Bronchus fibroblast of lung (primary cell): ENCODE measurements at places on chromosomes 1 and 21. TPM values are rescaled to one million over a fixed set of nuclear protein-coding genes. Genes with fewer than 3 reads are reported as not detected.

Gene SPRR2F
- total RNA-seq, result not detected in 2 replicates

Gene PHTF1
- 22.7 and 24.8 TPM in 2 replicates for total RNA-seq

Gene CREG1
- 8.3 and 11.1 TPM in 2 replicates for total RNA-seq

Gene FAM177B
- not detected in 2 replicates for total RNA-seq

Gene ARPC5
- 130 and 174 TPM in 2 replicates for total RNA-seq

Gene SYNC
- total RNA-seq, result 10.6 and 15.8 TPM in 2 replicates

Gene CD46
- 56.3 and 72.5 TPM in 2 replicates for total RNA-seq

Gene AKR7A2
- total RNA-seq, result 99.5 and 99.6 TPM in 2 replicates

Gene PLA2G2A
- not detected in 2 replicates for total RNA-seq

Gene LCE2B
- total RNA-seq, result not detected in 2 replicates

Gene MYCL
- total RNA-seq, result 0.15 and 0.50 TPM in 2 replicates

Gene PRKCZ
- 0.84 and 1.2 TPM in 2 replicates for total RNA-seq

Gene RGSL1
- total RNA-seq, result not detected in 2 replicates

Gene THEM5
- not detected in 2 replicates for total RNA-seq

Gene MARK1
- total RNA-seq, result 0.89 and 1.2 TPM in 2 replicates

Gene PCBP3
- total RNA-seq, result 5.2 and 10.6 TPM in 2 replicates

Gene VASH2
- 2.0 and 3.1 TPM in 2 replicates for total RNA-seq

Gene CFHR5
- not detected in 2 replicates for total RNA-seq

Gene CDCA8
- total RNA-seq, result 45.2 and 47.4 TPM in 2 replicates

Gene HES5
- total RNA-seq, result not detected in 2 replicates

Gene PERM1
- not detected in 2 replicates for total RNA-seq

Gene AIM2
- total RNA-seq, result not detected in 2 replicates

Gene C8A
- not detected in 2 replicates for total RNA-seq

Gene PROX1
- total RNA-seq, result under 0.01 TPM in 1 of 2 replicates, not detected in the other

Gene DNM3
- 0.67 and 1.2 TPM in 2 replicates for total RNA-seq

Gene MATN1
- total RNA-seq, result not detected in 2 replicates

Gene UBXN10
- total RNA-seq, result under 0.01 TPM in 2 replicates
